Umbilical cord (tissue), 2 donors: ENCODE measurements at places on chromosomes 7 and 10. TPM values are rescaled to one million over a fixed set of nuclear protein-coding genes. Genes with fewer than 3 reads are reported as not detected.

DNA sequence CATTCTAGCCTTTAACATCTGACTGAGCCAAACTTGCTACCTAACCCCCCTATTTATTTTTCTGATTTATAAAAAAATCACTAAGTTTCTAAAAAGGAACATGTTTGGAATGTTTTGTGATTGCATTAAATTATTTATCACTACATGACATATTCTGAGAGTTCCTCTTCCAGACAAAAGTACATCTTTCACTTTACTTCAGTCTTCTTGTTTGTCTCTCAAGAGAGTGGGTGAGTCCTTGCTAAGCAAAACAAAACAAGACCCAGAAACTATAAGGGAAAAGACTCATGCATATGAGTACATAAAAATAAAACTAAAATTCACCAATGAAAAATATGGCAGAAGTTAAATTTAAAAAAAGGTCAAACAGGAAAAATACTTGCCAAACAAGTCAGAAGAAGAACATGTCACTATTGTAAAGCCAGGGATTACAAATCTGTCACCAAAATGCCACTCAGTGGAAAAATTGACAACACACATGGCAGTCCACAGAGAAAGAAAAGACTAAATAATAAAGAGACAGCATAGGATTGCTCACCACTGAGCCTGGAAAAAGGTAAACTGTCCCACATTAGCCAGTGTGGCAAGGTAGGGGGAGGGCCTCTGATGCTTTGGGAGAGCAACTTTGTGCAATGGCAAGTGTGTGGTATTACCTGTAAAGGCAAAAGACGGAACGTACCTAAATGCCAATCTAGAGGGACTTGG lies 166.7 kb upstream of the ZNF32 start:
- no peak for DNase-seq

- no peak for DNase-seq
These were observed 198.2 kb upstream of the CSTF2T start for GRCh38 chr10:51897560-51897959.

GRCh38 chr10:89357975-89358374 lies 19.9 kb upstream of the IFIT1B start:
- no peak for DNase-seq

- no peak for DNase-seq
These were observed 37.7 kb downstream of the PRSS2 start for GRCh38 chr7:142808461-142808801.

GRCh38 chr10:91758303-91759146 lies 39.7 kb upstream of the TNKS2 start:
- DNase-seq: peak; percentile 81

DNA sequence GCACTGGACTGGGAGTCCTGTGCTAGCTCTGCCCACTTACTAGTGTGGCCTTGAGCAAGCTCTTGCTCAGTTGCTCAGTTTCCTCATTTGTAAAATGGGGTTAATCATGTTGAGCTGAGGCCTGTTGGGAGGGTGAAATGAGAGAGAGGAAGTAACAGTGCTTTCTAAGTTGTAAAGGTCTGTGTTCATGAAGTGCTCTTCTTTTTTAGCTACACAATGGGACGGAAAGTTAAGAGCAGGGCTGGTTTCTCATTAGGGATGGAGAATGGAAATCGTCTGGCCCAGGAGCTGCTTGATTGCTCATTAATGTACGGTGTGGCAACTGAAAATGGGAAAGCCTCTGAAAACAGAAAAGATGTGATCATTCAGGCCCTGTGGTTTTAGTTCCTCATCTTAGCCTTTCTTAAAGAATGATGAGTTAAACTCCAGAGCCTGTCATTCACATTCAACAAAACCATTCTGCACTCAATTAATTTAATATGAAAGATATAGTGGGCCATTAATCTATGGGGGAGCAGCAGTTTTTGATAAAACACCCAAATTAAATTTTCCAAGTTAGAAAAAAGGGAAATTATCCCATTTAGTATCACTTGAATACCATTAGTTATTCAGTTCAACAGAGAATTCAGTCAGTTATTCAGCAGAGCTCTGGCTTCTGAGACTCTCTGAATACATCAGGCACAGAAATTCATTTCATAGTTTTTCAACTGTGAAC lies 60.5 kb downstream of the SH2D4B start:
- DNase-seq: no peak

DNA sequence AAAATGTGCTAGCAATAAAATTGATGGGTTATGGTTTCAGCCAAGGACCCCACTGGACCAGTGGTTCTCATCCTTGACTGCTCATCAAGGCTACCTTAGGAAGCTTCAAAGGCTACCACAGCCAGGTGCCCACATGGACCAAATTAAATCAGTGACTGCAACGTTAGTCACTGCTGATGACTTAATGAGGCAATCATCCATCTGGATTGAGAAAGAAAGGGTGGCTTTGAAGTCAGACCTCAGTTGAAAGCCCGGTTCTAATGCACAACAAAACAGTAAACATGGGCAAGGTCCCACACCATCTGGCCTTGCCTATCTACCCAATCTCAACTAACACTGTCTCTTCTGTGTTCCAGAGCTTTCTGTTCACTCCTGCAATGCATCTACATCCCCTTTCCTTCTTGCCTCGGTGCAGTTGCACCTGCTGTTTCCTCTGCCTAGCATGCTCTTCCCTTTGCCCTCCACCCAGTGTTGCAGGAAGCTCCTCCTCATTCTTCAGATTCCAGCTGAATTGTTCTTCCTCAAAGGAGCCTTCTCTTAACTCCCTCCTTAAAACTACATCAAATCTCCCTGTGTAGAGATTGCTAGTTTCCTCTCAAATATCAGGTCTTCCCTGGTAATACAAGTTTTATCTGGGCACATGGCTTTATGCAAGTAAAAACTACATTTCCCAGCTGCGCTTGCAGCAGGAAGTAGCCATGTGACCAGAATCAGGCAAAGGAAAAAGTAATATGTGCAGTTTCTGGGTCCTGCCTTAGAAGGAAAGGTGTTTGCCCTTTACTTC lies 10.3 kb upstream of the KCNK18 start:
- no peak for DNase-seq

DNA sequence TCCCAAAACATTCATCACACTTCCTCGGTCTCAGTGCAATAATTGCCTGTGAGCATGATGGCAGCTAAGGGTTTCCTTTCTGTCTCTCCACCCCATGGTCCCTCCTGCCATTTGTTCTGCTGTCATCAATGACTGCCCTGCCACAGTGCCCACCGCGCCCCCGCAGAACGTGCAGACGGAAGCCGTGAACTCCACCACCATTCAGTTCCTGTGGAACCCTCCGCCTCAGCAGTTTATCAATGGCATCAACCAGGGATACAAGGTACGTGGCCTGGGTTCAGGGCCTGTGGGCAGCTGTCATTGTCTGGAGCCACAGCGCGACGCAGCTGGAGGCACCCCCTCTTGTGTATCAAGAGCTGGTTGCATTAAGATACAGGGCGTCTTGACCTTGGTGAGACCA lies 632.9 kb upstream of the FOXK1 start:
- no peak for DNase-seq

- no peak for DNase-seq
These were observed 43.8 kb downstream of the INSIG1 start for GRCh38 chr7:155341463-155341983.

DNA sequence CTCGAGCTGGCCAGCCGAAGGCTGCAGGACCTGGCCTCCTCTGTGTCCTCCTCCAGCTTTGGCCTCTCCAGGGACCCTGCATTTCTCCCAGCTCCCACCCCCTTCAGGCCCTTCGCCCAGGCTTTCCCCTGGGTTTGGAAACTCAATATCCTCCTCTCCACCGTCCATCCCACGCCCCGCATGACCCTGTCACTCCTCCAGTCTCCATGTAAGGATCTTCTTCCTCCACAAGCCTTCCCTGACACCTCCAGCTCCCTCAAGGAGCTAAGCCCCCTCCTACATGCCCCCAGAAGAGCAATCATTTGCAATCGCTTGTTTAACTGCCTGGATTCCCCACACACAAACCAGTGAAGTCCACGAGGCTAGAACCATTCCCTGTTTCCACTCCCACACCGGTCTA lies 24.6 kb upstream of the TMEM213 start:
- no peak for DNase-seq

- no peak for DNase-seq
These were observed 266.1 kb upstream of the KLF6 start for GRCh38 chr10:4051011-4051640.

DNA sequence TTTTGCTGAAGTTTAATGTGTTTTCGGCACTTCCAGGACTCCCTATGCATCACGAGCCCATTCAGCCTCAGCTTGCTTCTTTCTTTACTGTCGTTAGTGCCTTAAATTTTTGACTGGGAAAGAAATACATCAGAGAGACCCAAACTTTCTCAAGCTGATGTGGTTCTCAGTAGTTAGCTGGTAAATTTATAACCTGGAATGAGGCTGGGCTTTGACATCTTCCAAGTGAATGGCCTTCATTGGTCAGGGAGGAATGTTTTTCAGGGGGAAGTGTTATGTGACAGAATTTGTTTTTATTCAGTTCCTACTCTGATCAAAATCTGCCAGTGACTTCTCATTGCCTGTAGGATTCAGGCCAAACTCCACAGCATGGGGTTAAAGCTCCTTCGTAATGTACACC lies 296.9 kb downstream of the SORCS3 start:
- no peak for DNase-seq

GRCh38 chr7:74586258-74587175 lies 71.0 kb upstream of the GTF2I start:
- DNase-seq: peak; percentile 81

DNA sequence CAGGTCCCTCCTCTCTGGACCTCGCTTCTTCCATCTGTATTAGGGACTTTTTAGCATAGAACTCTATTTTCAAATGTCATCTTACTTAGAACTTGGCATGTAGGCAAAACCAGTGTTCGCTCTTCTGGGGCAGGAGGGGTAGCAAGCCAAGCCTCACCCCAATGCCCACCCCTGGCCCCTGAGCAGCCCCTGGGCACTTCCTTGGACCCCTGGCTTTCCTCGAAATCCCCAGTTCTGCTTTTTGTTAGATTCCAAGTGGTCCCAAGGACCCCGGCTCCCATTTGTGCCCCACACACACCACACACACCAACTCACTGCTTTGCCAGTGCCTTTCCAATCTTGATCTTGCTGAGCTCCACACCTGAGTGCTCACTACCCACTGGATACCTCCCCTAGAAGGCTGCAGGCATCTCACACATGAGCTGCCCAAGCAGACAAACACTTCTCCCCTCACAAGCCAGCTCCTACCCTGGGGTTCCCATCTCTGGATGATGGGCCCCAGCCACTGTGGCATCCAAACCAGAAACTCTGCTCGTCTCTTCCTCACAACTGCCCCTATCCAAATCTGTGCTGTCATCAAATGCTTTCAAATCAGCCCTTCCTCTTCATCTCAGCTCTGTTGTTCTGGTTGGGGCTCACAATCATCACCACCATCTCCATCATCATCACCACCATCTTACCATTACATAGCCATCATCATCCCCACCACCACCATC lies 167.9 kb upstream of the ZMIZ1 start:
- DNase-seq: no peak

- peak; percentile 48 for DNase-seq
These were observed at the start of gene GPR141 for GRCh38 chr7:37683246-37684120. TSS of gene GPR141 (plus strand) at chr7:37683766. CDS start at chr7:37740394, 56,628 bp downstream.

DNA sequence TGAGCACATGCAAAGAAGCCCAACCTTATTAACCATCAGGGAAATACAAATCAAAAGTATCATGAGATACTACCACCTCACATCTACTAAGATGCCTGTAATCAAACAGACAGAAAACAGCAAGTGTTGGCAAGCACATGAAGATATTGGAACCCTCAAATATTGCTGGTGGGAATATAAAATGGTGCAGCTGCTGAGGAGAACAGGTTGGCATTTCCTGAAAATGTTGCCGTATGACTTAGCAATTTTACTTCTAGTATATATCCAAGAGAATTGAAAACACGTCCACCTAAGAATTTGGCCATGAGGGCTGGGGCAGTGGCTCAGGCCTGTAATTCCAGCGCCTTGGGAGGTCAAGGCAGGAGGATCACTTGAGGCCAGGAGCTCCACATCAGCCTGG lies 39.4 kb upstream of the TNRC18 start:
- no peak for DNase-seq

- DNase-seq: peak; percentile 38
These were observed 63.2 kb downstream of the MKI67 start for GRCh38 chr10:128062881-128063563.

GRCh38 chr7:55400191-55400590 lies 35.1 kb downstream of the LANCL2 start:
- DNase-seq: no peak

DNA sequence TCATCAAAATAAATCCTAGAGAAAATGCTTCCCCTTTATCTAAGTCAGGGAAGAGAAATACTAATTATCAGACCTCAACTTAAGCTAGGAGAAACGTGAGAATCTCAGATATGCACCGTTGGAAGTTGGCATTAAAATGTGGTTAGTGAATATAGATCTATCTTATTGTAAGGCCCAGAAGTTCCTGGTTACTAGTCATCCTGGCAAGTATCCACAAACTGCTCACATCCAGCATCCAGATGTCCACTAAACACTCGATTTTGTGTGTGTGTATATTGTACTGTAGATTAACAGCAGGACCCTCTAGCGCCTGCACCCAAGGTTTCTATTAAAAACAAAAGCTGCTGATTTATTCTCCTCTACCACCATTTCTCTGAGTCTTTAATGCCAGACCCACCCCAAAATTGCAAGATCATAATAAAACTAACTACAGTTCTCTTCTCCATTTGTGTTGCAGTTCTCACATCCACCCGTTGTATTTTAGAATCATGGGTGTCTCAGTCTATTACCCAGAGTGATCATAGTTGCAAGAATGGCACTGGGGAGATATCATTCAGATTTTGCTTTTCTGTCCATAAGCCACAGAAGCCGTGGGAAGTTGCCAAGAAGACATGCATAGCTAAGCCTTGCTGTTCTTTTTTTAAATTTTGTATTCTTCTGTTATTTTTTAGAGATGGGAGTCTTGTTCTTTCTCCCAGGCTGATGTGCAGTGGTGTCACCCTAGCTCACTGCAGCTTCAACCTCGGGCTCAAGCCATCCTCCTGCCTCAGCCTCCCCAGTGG lies 165.4 kb downstream of the KIAA1217 start:
- peak; percentile 52 for DNase-seq

GRCh38 chr7:70044064-70044463 lies 445.8 kb downstream of the AUTS2 start:
- DNase-seq: no peak

Gene GTF2IRD1
- 8.9 TPM for total RNA-seq

Gene ZNF22
- 25.5 TPM for total RNA-seq

Gene AEBP1
- total RNA-seq: 77.0 TPM

Gene SFTPA1
- total RNA-seq: 0.48 TPM

Gene BAIAP2L1
- total RNA-seq: 1.2 TPM

Gene BLOC1S2
- total RNA-seq: 27.0 TPM

Gene UNCX
- total RNA-seq: not detected

Gene FXYD4
- total RNA-seq: not detected
